H7 (cell line): ENCODE measurements at places on chromosomes 4 and X.

DNA sequence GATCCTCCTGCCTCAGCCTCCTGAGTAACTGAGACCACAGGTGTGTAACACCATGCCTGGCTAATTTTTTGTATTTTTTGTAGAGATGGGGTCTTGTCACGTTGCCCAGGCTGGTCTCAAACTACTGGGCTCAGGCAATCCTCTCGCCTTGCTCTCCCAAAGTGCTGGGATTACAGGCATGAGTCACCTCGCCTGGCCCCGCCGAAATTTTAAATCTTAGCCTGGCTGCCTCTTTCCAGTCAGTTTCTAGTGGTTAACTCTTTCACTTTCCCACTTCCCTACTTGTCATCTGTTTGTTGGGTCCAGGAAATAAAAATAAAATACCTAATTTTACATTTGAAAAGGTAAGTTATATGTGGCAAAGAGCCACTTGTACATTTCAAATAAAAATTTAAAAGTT lies 62.4 kb downstream of the TMEM165 start:
- no peak for DNase-seq

GRCh38 chr4:15427161-15427560 lies 672 bp upstream of the C1QTNF7 start:
- no peak for DNase-seq

- DNase-seq: no peak
Observed at GRCh38 chr4:98556451-98556850, 102.0 kb downstream of the TSPAN5 start.

GRCh38 chrX:119041175-119041574 lies 31.6 kb upstream of the CT47C1 start:
- DNase-seq: no peak

GRCh38 chr4:171846232-171846631 lies 33.0 kb downstream of the GALNTL6 start:
- DNase-seq: peak; percentile 22

DNA sequence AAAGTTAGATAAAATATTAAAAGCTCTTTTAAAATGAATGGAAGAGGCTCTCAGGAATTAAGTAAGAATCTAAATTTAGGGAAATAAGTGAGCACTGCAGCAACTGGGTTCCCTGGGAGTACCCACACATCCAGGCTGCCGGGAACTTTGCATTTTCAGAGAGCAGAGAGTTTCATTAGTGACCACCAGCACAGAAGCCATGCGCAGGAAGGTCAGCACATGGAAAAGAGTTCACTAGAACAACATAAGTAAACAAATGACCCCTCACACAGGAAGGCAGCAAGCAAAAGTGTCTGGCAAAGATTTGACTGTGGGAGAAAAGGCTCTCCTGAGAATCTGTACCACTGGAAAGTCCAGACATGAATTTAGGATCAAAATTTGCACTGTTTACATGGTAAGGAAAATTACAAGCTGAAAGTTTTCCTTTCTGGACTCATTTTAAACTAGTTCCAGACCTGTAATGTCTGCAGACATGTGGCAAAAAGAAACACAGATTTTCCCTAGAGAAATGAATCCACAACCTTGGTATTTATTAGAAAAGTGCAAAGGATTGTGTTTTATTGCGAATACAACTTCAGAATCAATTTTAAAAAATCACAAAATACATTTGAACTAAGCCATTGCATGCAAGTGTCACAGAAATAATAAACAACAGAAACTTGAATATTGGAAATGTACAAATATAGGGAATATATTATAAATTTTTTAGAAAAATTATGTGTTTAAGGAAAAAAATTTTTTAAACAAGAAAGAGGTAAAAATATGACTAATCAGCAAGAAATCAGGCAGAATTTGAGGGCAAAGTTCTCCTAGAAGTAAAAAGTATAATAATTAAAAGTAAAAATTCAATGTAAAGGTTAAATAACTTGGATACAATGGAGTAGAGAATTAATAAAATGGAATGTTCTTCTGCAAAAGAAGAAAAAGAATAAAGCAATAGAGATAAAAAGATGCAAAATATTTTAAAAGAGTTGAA lies 18.4 kb upstream of the MYOZ2 start:
- DNase-seq: no peak
